T-helper 1 cell treated with Interleukin-12 subunit alpha and Interleukin-12 subunit beta and Interleukin-4 antibody, amounts not matched to agents 30 ng/mL and 1 ng/mL, for 36 hours (primary cell): ENCODE measurements at places on chromosomes 4 and X. TPM values are rescaled to one million over a fixed set of nuclear protein-coding genes. Genes with fewer than 3 reads are reported as not detected.

NFXL1 gene
- total RNA-seq: 13.0 and 14.2 TPM in 2 replicates

GNRHR gene
- total RNA-seq: not detected in 2 replicates

SULT1B1 gene
- 8.1 and 9.8 TPM in 2 replicates for total RNA-seq

HAUS7 gene
- total RNA-seq: 41.9 and 42.1 TPM in 2 replicates

PTPN13 gene
- total RNA-seq: 0.88 and 1.1 TPM in 2 replicates

PNMA5 gene
- 0.34 and 0.37 TPM in 2 replicates for total RNA-seq

ATP1B4 gene
- not detected in 2 replicates for total RNA-seq

TMEM154 gene
- 33.0 and 39.4 TPM in 2 replicates for total RNA-seq

SLC34A2 gene
- not detected in 2 replicates for total RNA-seq

SMAD1 gene
- total RNA-seq: 0.85 and 1.7 TPM in 2 replicates

NSUN7 gene
- total RNA-seq: 0.66 and 0.83 TPM in 2 replicates

CSAG1 gene
- total RNA-seq: not detected in 2 replicates

REELD1 gene
- 0.12 and 0.86 TPM in 2 replicates for total RNA-seq

HEPH gene
- 0.20 TPM in 1 of 2 replicates, not detected in the other for total RNA-seq

ZFP42 gene
- 0.12 TPM in 1 of 2 replicates, not detected in the other for total RNA-seq

KLF8 gene
- total RNA-seq: 13.5 and 14.3 TPM in 2 replicates

TBX22 gene
- total RNA-seq: not detected in 2 replicates

UNC5C gene
- total RNA-seq: not detected in 2 replicates

CFAP299 gene
- not detected in 2 replicates for total RNA-seq

ADH1B gene
- not detected in 2 replicates for total RNA-seq

NPY5R gene
- not detected in 2 replicates for total RNA-seq

MAGEB10 gene
- not detected in 2 replicates for total RNA-seq

HDAC6 gene
- 83.1 and 87.3 TPM in 2 replicates for total RNA-seq

FGB gene
- total RNA-seq: not detected in 2 replicates

FAM114A1 gene
- total RNA-seq: 0.71 and 0.86 TPM in 2 replicates

FGF13 gene
- not detected in 2 replicates for total RNA-seq

MBTPS2 gene
- 9.5 and 10.7 TPM in 2 replicates for total RNA-seq

STS gene
- 2.0 TPM in 2 replicates for total RNA-seq

THAP9 gene
- total RNA-seq: 1.3 and 1.8 TPM in 2 replicates

LRP2BP gene
- total RNA-seq: 0.39 and 0.59 TPM in 2 replicates

HTATSF1 gene
- total RNA-seq: 62.0 and 63.5 TPM in 2 replicates

ERCC6L gene
- 6.5 and 7.1 TPM in 2 replicates for total RNA-seq

SORBS2 gene
- total RNA-seq: not detected in 2 replicates

NWD2 gene
- total RNA-seq: not detected in 2 replicates

DAPP1 gene
- 51.4 and 52.6 TPM in 2 replicates for total RNA-seq

EPHA5 gene
- not detected in 2 replicates for total RNA-seq

TLR2 gene
- 3.7 and 4.6 TPM in 2 replicates for total RNA-seq

MAGEB17 gene
- not detected in 2 replicates for total RNA-seq

LRRC66 gene
- 0.27 TPM in 2 replicates for total RNA-seq

SPARCL1 gene
- total RNA-seq: not detected in 2 replicates

PPP4R3C gene
- not detected in 2 replicates for total RNA-seq

REPS2 gene
- not detected in 2 replicates for total RNA-seq

WDR17 gene
- total RNA-seq: 0.69 and 0.78 TPM in 2 replicates

SNCA gene
- 2.1 and 2.3 TPM in 2 replicates for total RNA-seq

MAGEA2B gene
- total RNA-seq: not detected in 2 replicates

ABLIM2 gene
- 0.51 and 0.56 TPM in 2 replicates for total RNA-seq

MAGEA11 gene
- not detected in 2 replicates for total RNA-seq

MOB1B gene
- total RNA-seq: 20.2 and 20.8 TPM in 2 replicates

SCD5 gene
- 0.22 and 0.25 TPM in 2 replicates for total RNA-seq

CT45A10 gene
- total RNA-seq: not detected in 2 replicates

KCNIP4 gene
- not detected in 2 replicates for total RNA-seq

NAA11 gene
- not detected in 2 replicates for total RNA-seq

FRMD7 gene
- not detected in 2 replicates for total RNA-seq

CLCN4 gene
- not detected in 2 replicates for total RNA-seq

HOPX gene
- total RNA-seq: 93.4 and 96.6 TPM in 2 replicates

ZNF157 gene
- 0.15 and 0.20 TPM in 2 replicates for total RNA-seq

MAP7D3 gene
- 16.4 and 17.2 TPM in 2 replicates for total RNA-seq
